ENCODE measurements at places on chromosomes 7 and 10. TPM values are rescaled to one million over a fixed set of nuclear protein-coding genes. Genes with fewer than 3 reads are reported as not detected.
A peak's percentile ranks its signal among the peaks of the same experiment; 100 is the strongest.

DNA sequence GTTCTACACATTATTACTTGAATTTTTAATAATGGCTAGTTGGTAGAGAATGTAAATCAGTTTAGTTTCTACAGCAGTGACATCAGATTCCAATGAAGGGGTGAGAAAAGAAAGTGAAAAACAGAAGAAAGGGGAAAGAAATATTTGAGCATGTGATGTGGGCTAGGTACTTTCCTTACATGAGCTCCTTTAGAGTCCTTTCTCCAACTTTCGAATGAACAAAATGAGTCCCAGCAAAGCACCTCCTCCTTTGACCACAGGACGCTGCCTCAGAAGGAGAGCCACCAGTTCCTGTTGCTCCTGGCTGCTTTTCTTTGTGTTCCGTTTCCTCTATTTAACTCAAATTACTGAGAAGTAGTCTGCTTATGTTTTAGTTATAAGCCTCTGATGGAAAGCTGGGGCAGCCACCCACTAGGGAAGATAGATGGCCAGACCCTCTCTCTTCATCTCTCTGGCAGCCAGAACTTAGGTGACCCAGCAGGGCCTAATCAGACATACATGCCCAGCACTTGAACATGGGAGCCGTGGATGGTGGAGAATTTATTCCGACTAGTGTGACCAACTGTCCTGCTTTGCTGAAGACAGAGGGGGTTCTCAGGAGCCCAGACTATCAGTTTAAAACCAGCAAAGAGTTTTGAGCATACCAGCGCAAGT, 82.4 kb upstream of the NME8 start:
- DNase-seq: no peak

The SCART1 gene
- 0.13 TPM for total RNA-seq

The STEAP4 gene
- not detected for total RNA-seq

DNA sequence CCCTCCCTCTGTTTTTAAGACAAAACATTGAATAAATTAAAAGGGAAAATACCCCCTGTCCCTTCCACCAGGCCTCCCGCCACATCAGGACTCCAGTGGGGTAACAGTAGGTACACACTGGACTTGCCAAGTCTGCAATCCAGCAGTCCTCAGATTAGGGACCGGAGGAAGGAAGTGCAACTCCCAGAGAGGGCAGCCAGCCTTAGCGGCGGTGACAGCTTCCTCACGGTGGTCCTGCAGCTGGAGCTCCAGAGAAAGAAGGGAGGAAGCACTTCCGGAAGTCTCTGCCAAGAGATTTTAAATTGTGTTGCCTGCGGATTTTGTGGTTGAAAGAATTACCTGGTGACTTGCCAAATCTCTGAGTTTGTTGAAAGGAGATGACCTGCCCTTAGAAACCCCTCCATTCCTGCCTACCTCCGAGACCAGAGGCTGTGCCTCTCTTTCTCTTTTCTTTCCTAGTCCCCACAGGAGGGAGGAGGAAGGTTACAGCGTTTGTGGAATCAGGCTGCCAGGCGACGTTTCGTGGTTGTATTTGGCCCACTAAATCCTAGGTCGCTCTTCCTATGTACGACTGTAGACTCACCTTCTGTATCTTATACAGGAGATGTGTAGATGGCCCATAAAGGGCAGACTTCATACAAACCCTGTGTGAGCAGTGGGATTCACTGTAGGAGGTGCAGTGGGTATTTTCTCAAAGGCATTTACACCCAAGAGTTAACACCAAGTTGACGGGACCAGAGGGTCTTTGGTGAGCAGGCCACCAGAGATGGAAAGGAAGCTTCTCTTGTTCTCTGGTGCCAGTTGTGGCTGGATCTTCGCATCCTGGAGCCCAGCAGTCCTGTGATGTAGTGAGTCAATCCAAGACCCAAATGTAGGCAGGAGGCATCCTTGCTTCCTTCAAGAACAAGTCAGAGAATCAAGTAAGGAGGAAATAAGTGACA, 77.9 kb downstream of the INSIG1 start:
- peak; percentile 25 for DNase-seq

GRCh38 chr10:132668048-132668394, 117.9 kb downstream of the NKX6-2 start:
- DNase-seq: no peak

The UPK3B gene
- total RNA-seq: 0.33 TPM

DNA sequence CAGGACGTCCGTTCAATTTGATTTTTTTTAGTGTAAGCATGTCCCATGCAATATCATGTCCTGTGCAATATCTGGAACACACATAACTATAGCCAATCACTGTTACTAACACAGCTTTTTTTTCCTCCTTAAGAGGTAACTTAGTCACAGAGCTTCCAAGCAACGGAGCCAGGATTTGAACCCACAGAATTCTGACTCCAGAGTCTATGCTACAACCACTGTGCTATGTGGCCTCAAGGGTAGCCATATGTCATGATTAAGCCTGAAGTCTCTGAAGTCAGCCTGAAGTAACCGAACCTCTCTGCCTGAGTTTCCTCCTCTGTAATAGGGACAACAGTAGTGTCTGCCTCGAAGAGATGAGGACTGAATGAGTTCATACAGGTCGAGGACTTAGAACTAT, 42.2 kb upstream of the TCF7L2 start:
- DNase-seq: no peak

- DNase-seq: peak; percentile 12
Measured at GRCh38 chr7:31129067-31129466, 77.0 kb downstream of the ADCYAP1R1 start.

The GRID2IP gene
- 0.12 TPM for total RNA-seq

The FFAR4 gene
- not detected for total RNA-seq

DNA sequence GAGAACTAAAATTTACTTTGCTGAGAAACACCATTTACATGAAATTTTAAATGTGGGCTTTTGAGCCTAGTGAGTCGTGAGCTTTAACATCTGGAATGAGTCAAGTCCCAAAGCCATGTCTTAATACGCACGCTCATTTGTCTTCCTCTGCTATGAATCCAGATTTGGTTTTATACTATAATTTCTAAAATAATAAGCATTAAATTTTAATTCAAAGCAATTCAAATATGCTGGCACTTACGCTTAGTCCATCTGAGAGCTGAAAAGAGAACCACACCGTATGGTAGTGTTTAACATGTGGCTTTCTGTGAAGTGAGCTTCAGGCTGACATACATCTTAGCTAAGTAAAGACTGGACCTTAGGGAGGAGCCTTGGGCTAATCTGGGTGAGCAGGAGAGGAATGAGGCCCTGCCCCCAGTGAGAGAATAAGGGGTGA, 52.2 kb downstream of the CUBN start:
- DNase-seq: no peak

The ARHGAP21 gene
- 48.7 TPM for total RNA-seq

GRCh38 chr10:20858292-20859124, 38.6 kb downstream of the NEBL start:
- DNase-seq: peak; percentile 54

GRCh38 chr7:118202061-118202460, 18.1 kb downstream of the LSM8 start:
- DNase-seq: no peak

The PLEKHS1 gene
- 6.1 TPM for total RNA-seq

DNA sequence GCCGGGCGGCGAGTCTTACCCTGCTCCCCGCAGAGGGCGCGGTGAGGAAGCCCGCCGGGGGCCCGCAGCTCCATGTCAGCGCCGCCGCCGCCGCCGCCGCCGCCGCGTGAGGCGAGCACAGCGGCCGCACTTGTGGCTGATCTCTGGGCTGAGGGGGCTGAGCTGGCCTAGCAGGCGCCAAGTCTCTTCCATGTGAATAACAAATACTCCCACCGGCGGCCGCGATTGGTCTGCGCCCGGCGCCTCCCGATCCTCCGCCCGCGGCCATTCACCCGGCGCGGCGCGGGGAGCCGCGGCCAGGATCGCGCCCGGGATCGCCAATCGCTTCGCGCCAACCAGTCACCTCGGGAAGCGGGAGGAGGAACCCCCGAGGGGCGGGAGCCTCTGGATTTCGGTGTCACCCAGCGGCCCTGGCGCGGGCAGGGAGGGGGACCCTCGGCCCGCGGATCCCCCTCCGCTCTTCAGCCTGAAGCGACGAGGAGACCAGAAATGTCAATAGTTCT, at the start of gene GRM8:
Gene GRM8 (minus strand): TSS at position 164 of the 503 bp plus-strand sequence.
- DNase-seq: peak; percentile 81

The STARD3NL gene
- total RNA-seq: 162 TPM

DNA sequence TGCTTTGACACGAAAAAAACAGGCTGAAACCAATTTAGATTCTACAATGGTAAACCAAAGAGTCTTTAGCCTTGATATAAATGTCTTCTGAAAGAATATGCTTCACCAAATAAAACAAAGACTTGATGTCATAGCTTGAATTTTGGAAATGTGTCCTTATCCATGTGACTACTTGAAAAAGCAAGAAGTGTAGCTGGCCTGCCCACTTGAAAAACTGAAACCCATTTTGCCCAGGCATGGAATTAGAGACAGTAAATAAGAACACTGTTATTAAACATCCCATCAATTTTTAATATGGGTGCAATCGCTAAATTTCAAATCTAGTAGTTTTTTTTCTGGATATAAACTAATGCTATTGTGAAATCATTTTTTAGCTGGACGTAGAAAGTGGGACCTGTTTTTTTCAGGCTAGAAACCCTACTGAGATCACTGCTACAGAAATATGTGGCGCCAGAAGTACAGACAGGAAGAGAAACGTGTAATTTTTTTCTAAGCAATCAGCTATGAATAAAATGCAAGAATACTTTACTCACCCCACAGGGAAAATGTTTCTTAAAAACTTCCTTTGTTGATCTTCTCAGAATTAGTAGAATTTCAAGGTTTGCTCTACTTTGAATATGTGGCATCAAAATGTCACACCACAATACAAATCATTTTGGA, 56.7 kb downstream of the PIP4K2A start:
- DNase-seq: no peak

DNA sequence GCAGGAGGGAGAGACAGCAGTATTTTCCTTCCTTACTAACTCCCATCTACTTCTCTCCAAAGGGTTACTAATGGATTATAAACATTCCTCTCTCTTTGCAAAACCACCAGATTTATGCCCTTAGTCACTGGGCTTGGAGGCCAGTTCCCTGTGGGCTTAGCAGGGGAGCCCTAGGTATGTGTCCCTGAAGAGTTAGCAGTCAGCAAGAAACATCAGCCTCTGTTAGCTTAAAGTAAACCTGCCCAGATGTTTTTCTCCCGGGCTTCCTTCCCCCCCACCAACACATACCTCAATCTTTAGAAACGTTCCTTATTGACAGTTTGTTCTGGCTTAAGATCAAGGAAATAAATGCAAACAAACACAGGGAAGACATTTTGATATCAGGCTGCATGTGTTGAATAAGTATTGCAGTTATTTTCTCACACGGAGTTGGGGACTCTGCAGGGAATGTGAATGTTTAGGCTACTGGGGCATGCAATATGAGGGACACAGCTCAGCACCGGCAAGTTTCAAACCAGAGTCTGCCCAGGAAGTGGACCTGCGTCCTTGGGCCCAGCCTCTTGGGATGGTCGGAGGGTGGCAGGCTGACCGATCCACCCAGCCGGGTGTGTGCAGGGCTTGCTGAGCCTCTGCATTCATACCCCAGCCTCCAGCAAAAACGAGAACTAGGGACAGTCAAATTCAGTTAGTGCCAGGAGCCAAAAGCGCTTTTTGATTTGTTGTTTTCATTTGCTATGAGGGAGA, 252.0 kb upstream of the GRB10 start:
- DNase-seq: no peak

- no peak for DNase-seq
Measured at GRCh38 chr10:3831608-3832007, 46.6 kb upstream of the KLF6 start.

DNA sequence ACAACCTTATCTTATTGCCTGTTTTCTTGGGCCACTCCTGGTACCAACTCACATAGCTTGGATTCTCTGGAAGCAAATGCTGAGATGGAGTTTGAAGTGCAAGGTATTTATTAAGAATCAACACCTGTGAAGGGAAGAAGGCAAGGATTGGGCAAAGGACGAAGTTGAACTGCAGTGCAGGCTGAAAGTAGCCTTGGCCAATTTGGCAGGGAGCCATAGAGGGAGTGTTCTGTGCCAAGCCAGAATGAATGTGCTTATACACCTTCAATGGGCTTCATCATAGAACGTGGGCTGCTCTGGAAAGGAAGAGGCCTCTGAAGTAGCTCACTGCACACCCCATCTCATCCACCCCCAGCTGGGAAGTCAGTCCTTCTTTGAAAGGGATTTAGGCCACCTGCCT, 79.8 kb upstream of the IFRD1 start:
- DNase-seq: no peak

DNA sequence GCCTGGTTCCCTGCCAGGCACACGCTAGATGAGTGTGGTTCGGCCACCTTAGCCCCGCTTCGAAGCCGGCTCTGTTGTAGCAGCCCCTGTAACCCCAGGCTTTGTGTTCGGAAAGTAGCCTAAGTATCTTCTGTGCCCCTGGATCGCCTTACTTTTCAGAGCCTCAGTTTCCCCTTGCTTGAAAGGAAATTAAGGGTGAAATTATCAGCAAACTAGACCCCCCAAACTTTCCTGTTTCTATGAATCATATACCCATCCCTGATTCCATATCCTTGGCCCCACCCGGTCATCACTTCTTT, 312 bp downstream of the PDCD11 start:
- no peak for DNase-seq

GRCh38 chr10:86658261-86658741, 4.0 kb downstream of the OPN4 start:
- DNase-seq: peak; percentile 1

- no peak for DNase-seq
Measured at GRCh38 chr7:84914598-84914997, 272.3 kb downstream of the SEMA3D start.

The CYP2C19 gene
- total RNA-seq: not detected

DNA sequence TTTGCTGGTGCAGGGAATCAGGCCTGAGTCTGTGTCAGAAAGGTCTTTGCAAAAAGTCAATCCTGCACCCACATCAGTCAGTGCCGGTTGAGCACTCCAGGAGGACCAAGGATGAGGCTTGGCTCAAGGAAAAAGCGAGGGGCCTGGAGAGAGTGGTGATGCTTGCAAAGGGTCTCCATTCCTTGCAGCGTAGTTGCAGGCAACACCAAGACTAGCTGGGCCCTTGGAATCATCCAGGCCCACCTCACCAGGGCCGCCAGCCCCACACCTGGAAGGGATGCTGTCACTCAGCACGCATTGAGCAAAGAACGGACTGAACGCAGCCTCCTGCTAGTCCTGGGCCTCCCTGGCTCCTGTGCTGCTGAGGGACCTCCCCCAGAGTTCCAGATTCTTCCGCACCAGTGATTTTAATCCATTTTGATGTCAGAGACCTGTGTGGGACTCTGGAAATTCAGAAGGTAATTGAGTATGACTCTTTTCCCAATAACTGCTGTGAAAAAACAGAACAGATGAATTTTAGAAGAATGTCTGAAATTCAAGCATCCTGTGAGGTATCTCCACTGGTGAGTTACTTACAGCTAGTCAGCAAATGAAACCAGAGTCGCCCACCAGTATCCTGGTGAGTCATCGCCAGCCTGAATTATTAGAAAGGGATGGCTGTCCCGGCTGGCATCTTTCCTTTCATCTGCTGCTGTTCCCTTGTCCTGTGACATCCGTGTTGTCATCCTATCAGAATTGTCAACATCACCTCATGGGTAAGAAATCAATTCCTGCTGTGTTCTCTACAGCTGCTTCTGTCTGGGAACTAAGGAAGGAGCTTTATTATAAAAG, 150.8 kb upstream of the NPS start:
- DNase-seq: peak; percentile 38
